ENCODE measurements at places on chromosomes 1 and 21.
A peak's percentile ranks its signal among the peaks of the same experiment; 100 is the strongest.

GRCh38 chr21:45945868-45946210 lies 35.7 kb upstream of the COL6A1 start:
- no peak for DNase-seq

- DNase-seq = no peak
Observed at GRCh38 chr1:7705048-7705907, 65.8 kb upstream of the VAMP3 start.

DNA sequence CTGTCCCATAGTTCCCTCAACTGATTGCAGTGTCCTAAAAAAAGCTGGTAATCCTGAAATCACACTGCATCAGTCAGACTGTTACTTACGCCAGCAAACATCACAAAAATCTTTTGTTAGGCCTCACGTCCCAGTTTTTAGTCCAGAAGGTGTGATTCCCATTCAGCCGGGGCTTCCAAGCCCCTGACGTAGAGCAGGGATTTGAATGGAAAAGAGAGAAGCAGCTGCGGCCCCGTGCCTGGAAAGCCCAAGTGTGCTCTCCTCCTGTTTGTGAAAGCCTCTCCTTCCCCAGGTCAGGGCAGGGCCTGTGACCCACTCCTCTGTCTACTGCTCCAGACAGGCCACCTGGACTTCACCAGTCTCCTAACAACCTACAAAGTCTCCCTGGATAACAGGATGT lies 20.7 kb downstream of the KCNA10 start:
- DNase-seq = no peak

DNA sequence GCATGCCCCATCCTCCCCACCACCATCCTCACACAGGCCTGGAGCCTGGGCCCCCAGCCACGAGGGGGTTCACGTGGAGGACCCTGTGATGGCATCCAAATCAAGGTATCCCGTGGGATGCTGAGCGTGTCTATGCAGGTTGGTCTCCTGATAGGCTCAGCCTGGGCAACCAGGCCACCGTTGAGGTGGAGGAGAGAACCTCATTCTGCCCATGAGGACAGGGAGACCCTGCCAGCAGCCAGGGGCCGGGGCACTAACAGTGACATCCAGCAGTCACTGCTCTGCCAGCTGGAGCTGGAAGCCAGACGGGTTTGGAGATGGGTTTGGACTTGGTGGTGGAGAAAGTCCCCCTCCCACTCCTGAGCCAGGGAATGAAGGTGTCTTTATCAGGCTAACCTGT lies 582.8 kb downstream of the MATN1 start:
- DNase-seq = no peak

DNA sequence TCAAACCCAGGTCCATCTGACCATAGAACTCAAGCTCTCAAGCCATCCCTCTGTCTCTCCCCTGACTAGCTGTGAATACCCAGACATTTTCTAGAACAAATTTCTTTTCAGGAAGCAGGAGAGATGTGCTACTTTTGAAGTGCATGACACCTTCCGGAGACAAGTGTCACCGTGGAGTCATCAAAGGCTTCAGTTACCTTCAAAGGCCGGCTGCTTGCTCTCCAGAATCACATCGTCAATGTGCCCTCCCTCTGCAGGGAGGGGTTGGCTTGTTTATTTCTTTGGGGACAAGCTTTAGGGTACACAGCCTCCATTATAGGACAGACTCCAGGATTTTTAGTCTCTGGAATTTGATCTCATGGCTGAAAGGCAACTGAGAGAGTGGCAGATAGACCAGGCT lies 37.7 kb upstream of the IGSF21 start:
- no peak for DNase-seq

DNA sequence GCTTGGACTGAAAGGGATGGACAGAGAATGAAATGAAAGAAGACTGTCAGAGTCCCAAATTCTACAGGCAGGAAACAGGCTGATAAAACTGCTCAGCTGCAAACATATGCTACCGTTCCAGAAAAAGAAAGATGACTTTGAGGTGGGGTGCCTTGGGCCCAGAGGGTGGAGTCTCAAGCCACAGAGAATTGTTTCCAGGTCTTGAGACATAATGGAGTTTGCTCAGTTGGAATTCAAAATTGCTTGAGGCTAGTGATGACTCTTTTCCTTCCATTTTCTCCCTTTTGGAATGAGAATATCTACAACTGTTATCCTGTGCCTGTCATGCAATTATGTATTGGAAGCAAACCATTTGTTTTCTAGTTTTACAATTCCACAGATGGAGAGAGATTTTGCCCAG lies 23.6 kb upstream of the PSEN2 start:
- DNase-seq = no peak

DNA sequence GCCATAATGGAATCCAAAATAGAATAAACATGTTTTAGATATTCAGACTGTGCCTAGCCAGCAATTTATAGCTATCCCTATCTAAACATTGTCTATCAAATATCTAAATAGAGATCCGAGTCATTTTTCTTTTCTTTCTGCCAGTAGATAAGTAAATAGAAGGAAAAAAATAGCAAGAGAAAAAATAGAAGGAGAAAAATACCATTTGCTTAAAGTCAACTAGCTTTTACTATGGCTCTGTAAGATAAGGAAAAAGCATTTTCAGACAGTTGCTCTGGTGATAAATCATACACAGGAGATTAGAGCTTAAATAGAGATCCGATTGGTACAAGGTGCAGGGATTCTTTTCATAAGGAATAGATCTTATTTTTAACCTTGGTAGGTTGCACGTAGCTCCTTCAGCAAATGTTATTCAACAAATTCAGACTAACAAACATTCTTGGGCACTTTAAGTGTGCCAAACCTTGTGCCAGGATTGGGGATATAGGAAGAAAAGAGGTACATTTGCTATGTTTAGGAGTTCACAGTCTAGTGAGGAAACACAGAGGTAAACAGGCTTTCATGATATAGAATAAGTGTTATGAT lies 70.1 kb upstream of the CCDC190 start:
- no peak for DNase-seq

GRCh38 chr1:116268211-116268610 lies 104.8 kb upstream of the ATP1A1 start:
- DNase-seq = peak; percentile 16
